Activated T-cell treated with anti-CD3 and anti-CD28 coated beads, Interleukin-2, amount 50 U/mL, for 72 hours (primary cell): ENCODE measurements at places on chromosomes 4 and X. TPM values are rescaled to one million over a fixed set of nuclear protein-coding genes. Genes with fewer than 3 reads are reported as not detected.

DNA sequence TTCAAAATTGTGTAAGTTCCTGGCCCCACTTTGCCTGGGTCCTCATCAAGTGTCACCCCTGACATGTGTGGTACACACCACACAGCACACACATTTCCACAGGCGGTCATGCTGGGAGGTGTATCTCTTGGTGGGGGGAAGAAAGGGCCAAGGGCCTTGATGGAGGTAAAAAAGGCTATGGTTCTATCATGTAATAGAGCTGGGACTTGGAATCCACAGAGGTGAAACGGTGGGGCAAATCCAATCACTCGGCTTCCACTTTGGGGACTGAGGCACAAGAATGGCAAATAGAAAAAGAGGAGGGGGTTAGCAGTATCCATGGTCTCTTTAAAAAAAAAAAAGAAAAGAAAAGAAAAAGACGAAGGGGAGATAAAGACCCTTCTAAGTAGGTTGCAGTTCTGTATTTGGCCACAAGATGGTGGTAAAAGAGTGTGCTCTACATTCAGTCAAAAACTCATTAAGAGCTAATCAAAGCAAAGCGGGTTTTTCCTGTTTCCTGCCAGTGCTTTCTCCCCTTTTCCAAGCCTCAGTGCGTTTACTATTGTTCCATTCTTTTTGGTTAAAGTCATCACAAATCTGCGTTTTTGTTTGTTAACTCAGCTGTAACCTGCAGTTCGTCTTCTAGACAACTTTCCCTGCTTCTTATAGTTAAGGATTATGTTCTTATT is 37.0 kb upstream of the ATP6AP2 start:
- DNase-seq: peak; percentile 21

GRCh38 chr4:14348506-14348905 is 653.8 kb upstream of the CPEB2 start:
- DNase-seq: no peak

GRCh38 chr4:176230836-176231235 is 35.5 kb upstream of the SPATA4 start:
- no peak for DNase-seq

- DNase-seq: no peak
Measured at GRCh38 chr4:173139561-173139960, 29.1 kb upstream of the GALNT7 start.

GRCh38 chr4:76569225-76569624 is 134.2 kb downstream of the SHROOM3 start:
- DNase-seq: no peak

GRCh38 chr4:65831828-65832227 is 161.5 kb upstream of the EPHA5 start:
- no peak for DNase-seq

- no peak for DNase-seq
Measured at GRCh38 chrX:65903750-65904149, 136.1 kb downstream of the VSIG4 start.

GRCh38 chr4:98253499-98253898 is 7.7 kb upstream of the RAP1GDS1 start:
- no peak for DNase-seq

DNA sequence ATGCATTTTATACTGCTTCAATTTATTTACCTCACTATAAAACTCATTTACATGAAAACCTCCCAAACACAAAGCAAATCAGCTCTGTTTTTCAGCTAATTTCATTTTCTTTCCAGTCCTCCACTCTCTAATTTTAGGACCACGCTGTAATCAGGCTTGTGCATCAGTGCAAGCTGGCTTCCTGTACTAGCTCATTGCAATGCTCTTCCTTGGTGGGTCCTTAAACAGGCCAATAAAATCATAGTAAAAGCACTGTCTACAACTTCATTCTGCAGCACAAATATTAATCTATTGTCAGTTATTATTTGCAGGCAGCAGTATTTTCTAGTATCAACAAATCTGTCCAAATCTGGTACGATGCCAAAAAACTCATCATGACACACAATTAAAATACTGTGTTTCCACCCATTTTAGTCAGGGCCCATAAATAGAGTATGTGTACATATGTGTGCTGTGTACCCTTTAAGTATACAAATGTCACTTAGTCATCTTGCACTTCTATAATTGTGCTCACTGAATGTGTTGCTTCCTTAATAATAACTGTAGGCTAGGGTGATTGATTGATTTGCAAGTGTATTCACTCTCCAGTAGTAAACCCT is 178.2 kb upstream of the HCCS start:
- DNase-seq: no peak

DNA sequence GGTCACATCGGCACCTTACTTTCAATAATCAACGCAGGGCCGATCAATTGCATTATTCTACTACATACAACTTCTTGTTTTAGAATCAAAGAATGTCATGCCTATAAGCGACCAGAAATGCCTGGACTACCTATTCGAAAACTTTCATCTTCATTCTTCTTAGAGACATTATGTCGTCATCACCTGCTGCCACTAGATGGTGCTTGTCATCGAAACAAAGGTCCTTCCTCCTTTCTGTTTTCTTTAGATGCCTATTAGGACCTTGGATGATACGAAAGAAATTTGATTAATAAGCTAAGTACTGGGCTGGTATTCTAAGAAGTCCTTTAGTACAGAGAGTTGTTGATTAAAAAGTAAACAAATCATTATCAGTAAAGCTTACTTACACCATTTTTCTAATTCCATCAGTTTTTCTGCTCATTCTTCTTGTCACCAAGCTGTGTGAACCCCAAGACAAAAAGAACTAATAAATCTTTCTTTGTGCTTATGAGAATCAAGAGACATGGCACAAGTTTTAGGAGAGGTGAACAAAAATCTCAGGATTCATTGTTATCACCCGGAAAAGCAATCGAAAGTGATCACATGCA is 154.5 kb upstream of the SLC4A4 start:
- peak; percentile 34 for DNase-seq

DNA sequence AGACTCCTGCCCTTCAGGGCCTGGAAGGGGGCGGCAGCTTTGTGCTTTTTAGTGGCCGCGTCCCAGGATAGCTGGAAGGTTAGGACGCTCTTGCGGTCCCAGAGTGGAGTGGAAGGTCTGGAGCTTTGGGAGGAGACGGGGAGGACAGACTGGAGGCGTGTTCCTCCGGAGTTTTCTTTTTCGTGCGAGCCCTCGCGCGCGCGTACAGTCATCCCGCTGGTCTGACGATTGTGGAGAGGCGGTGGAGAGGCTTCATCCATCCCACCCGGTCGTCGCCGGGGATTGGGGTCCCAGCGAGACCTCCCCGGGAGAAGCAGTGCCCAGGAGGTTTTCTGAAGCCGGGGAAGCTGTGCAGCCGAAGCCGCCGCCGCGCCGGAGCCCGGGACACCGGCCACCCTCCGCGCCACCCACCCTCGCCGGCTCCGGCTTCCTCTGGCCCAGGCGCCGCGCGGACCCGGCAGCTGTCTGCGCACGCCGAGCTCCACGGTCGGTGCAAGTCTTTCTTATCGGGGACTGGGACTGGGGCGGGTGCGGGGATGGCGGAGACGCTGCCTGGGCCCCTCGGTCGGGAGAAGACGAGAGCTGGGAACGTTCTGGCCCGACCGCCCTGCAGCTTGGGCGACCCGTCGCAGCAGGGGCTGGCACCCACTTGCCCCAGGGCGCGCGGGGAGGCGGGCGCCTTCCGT is at the start of gene EDNRA:
EDNRA (plus strand) TSS at position 207 of the 686 bp plus-strand sequence. CDS start 4,585 bp downstream, outside the sequence.
- no peak for DNase-seq

DNA sequence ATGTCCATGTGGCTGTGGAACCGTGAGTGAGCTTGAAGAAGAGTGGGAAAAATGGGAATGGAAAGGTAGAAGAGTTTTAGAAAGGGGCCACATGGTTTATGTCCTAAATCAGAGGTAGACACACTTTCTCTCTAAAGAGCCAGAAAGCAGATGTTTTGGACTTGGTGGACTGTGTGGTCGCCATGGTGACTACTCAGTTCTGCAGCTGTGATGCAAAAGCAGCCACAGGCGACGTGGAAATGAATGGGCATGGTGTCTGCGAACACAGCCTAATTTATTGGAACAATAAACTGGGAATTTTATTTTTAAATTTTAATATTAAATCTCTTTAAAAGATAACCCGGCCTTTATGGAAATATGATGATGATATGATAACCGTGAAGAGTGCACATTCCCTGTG is 386.0 kb upstream of the FAT1 start:
- no peak for DNase-seq

- DNase-seq: no peak
Measured at GRCh38 chrX:41302370-41302769, 31.6 kb upstream of the DDX3X start.

DNA sequence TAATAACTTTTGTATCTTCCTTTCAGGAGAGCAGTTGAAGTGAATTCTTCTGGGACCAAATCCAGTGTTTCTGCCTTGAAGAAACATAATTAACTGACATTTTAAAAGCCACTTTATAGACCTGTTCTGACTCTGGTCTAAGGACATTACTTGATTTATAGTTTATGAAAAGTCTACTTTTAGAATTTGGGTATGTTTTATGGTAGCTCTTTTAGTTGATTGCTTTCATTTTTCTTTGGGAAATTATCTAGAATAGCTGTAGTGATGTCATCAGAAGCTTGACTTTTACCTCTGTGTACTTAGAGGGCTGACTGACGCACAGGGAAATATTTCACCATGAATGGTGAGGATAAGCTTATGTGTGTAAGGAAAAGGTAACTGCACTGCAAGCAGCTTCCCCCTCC is 131.8 kb upstream of the LIMCH1 start:
- DNase-seq: no peak

DNA sequence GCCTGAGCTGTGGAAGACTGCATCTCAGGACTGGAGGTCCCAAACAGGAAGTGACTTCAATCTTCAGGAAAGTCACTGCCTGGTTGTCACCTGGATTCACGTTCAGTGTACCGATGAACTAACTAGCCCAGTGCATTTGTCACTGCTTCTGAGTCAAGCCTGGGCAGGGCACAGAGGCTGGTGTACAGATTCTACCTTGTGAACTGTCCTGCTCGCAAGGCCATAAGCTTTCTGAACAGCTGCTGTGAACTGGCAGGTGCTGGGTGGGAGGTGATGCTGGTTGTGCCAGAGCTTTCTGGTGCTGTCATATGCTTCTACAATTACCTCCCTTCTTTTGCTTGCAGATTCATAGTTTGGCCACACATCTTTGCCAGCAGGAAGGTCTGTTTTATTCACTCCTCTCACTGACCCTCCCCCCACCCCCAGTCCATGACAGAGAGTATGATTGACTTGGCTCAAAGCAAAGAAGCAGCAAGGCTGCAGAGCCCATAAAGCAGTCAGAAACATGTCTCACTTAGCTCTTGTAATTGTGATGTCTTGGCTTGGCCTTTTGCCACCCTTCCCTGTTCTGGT is 40.5 kb downstream of the ZCCHC12 start:
- no peak for DNase-seq

- DNase-seq: peak; percentile 26
Measured at GRCh38 chrX:40933132-40933705, 152.0 kb upstream of the USP9X start.

The ZNF711 gene
- 1.8 TPM for total RNA-seq

The CXCL13 gene
- 0.26 TPM for total RNA-seq

The PLP1 gene
- total RNA-seq: not detected

The SMR3B gene
- not detected for total RNA-seq

The RENBP gene
- total RNA-seq: 11.6 TPM

The LRRC66 gene
- 0.72 TPM for total RNA-seq

The GABRA4 gene
- not detected for total RNA-seq

The DUSP9 gene
- total RNA-seq: not detected

The TRPC5OS gene
- total RNA-seq: not detected
